ENCODE measurements at places on chromosomes 2 and 18.

DNA sequence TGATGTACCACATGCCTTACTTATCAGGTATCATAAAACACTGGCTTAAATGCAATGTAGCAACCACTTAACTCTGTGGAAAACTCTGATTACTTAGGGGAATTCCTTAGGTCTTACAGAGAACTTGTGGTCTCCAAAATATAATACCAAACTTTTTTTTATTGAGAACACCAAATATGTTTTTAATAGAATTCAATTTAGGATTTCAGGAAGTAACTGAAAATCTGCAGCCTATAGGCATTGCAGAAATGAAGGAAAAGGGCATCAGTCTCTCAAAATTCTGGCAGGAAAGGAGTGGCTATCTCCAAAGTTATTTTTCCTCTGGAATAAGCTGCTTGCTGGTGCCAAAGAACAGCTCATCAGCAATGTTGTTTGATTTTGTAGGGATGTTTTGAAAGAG lies 105.3 kb upstream of the UGP2 start:
- no peak for DNase-seq

DNA sequence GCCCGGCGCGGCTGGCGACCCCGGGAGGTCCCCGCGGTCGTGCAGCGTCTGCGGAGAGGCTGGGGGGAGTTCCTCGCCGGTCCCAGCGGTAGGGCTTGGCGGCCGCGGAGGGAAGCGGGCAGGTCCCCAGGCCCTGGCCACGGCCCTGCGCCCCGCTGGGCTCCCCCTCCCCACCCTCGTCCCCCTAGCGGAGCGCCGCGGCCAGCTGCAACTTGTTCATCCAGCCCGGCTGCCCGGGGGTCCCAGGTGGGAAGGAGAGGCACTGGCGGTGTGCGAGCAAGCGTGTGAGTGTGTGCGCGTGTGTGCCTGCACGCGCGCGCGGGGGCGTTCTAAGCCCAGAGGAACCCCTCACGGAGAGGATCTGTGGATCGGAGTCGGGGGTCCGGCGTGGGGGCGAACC lies 1.3 kb downstream of the PTPRM start:
- no peak for DNase-seq

DNA sequence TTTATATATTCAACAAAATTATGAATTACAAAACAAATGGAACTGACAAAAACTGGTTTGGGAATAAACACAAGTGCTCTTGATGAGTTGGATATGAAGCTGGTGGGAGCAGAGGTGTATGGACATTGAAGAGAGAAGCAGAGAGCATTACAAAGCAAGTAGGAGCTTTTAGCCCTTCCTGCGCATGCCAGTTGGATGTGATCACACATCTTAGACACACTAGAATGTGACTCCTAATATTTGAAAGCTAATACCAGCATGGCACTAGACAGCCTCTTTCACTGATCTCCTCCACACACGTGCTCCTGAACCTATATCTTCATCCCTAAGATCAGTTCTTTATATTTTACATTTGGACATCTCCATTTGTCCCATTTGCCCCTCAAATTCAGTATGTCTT lies 298.1 kb downstream of the MTX2 start:
- no peak for DNase-seq

DNA sequence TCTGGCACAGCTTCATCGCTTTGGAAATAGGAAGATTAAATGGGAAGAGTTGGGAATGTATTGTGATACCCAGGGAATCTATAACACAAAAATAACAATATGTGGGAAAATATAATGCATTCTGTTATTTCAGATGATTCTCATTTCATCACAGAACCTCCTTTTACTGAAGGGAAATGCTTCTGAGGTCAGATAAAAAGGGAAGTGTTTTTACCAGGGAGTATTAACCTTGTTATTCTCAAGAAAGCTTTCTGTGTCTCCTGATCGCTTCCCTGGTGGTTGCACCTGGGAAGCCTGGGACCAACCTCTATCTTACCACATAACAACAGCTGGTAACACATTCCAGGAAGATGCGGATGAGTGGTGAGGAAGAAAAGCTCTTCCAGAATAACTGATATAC lies 47.2 kb downstream of the SCG2 start:
- no peak for DNase-seq

DNA sequence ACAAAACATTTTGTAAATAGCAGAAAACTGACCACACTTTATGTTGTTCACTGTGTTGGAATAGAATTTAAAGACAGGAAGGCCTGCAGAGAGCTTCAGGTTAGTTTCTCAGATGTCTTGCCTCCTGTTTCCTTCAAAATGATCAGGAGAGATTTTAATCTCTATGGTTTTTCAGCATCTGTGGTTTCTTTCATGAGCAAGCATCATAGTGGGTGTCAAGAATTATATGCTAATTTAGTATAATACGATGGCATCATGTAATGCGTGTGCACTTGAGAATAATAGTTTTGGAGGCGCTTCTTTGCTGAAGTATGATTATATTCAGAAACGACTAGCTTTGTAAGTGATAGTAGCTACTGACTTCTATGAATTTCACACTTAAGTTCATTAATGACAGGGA lies 149.9 kb downstream of the PLCL1 start:
- DNase-seq: no peak

DNA sequence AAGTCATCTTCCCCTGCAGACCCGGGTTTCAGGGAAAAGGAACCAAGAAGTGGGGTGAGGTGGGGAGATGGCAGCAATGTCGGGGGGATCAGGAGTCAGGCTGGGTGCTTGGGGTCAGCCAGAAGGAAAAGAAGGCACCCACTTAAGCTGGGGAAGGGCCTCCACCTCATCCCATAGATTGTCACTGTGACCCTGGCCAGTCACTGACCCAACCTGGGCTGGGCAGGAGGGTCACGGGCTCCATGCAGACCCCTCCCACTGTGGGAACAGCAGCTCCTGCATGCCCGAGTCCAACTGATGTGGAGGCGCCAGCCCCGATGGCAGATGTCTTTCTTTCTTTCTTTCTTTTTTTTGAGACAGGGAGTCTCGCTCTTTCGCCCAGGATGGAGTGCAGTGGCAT lies 53.6 kb upstream of the HAAO start:
- no peak for DNase-seq

- no peak for DNase-seq
Observed at GRCh38 chr2:138486363-138487198, 15.0 kb upstream of the SPOPL start.

Measured in stimulated activated CD8-positive, alpha-beta memory T cell treated with anti-CD3 and anti-CD28 coated beads, Interleukin-4, amount 100 ng/mL, for 48 hours (primary cell).